Hippocampal formation (tissue), 2 donors: ENCODE measurements at places on chromosomes 1 and 21.

DNA sequence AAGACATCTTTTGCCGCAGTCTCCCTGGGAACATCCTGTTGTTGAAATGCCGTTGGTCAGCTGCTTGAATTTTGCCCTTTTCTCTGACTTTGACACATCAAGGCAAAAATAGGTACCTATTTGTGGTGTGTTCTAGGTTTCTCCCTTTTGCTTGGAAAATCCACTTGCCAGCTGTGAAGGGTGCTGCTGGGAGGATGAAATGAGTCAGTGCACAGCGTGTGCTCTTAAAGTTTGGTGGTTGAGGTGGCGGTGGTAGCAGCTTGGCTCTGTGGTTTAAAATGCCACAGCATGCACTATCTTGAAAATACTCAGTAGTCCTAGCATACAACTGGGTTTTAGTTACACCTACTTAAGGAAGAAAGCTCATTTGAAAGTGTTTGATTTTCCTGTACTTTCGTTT lies 183.8 kb downstream of the DHRS3 start:
- DNase-seq: no peak

DNA sequence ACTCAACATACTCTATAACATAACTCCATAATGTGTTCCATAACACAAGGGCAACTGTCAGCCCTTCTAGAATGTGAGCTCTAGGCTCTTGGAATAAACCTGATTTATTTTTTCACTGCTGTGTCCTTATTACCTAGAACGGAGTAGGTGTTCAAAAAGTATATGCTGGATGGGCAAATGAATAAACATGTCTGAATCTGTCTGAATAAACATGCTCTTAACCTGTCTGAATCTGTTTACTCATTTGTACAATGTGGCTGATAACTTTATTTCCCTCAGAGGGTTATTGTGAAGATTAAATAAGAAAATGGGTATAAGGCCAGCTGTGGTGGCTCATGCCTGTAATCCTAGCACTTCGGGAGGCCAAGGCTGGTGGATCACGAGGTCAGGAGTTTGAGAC lies 42.3 kb downstream of the AZIN2 start:
- DNase-seq: no peak

GRCh38 chr1:234610666-234611224 lies 767 bp upstream of the IRF2BP2 start:
- peak; percentile 96 for DNase-seq

DNA sequence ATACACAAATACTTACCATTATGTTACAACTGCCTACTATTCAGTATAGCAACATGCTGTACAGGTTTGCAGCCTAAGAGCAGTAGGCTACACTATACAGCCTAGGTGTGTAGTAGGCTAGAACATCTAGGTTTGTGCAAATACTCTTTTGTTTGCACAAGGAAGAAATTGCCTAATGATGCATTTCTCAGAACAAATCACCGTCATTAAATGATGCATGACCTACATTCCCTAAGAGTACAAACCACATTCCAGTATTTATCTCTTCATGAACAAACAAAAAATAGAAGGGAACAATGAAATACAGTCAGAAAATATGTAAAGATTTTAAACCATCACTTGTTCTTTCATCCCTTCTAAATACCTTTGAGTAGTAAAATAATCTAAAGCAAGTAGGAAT lies 109.7 kb upstream of the HP1BP3 start:
- DNase-seq: no peak

DNA sequence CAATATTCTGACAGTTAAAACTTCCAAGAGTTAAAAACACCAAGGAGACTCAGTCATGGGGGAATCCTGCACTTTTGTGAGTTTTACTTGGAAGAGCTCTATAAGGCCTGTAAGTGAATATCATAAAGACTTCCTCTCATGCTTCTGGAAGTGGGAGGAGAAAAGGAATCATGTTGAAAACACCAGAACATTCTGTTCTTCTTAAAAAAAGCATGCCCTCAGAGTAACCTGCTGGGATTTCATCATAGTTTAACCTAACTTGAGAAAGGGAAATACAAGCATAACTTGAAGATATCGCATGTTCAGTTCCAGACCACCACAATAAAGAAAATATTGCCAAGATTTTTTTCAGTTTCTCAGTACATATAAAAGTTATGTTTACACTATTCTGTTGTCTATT lies 51.9 kb downstream of the COL11A1 start:
- DNase-seq: no peak

GRCh38 chr1:179781962-179782361 lies 38.9 kb downstream of the FAM163A start:
- no peak for DNase-seq

DNA sequence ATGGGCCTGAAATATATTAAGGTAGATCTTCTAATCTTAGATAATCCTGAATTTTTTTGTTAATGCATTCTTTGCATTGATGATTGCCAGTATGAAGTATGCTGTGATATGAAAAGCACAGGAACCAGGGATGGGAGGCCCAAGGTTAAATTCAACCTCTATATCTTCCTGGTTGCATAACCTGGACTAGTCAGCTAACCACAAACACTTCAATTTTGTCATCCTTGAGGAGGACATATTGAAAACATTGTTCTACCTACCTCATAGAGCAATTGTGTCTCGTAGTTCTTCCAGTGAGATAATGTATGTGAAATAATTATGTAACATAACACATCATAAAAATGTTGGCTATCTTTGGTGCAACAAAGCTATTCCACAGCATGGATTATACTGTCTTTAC lies 25.6 kb downstream of the PDC start:
- DNase-seq: no peak

DNA sequence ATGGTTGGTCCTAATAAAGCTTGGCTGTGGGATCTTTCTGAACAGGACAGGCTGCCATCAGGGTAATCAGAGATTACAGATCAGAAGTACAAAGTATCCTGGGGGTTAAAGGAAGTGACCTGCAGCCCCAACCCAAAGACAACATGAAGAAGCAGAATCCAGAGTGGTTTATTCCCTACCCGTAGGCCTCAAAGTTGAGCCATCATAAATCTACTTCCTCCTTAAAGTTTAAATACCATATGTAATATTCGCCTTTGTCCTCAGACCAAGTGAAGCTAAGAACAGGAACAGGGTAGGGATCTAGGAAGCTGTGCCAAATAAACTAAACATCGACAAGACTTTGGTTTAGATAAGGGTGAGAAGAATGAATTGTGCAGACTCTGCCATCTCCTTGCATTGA lies 15.9 kb upstream of the DHX9 start:
- no peak for DNase-seq
